ENCODE measurements at places on chromosomes 2 and 18.

DNA sequence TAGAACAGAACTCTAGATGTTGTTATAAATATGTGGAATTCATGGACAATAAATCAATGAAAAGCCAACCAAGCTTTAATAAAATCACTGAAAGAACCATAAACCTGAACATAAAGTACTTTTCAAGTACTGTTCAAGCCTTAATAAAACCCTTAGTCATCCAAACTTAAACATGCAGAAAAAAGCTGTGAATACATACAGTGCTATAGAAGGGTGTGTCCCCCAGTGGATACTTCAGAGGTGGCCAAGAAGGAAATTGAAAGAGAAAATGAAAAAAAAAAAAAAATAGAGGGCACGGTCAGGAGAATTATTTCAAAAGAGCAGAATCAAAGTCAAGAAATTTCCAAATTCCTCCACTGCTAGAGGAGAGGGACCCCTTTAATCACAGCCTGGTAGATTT lies 141.1 kb downstream of the SP100 start:
- DNase-seq: no peak

- no peak for DNase-seq
Observed at GRCh38 chr2:11891671-11892440, 145.4 kb downstream of the LPIN1 start.

GRCh38 chr2:239162141-239162821 lies 238.5 kb downstream of the HDAC4 start:
- DNase-seq: no peak

- no peak for DNase-seq
Observed at GRCh38 chr18:58095655-58096054, 51.6 kb downstream of the NEDD4L start.

DNA sequence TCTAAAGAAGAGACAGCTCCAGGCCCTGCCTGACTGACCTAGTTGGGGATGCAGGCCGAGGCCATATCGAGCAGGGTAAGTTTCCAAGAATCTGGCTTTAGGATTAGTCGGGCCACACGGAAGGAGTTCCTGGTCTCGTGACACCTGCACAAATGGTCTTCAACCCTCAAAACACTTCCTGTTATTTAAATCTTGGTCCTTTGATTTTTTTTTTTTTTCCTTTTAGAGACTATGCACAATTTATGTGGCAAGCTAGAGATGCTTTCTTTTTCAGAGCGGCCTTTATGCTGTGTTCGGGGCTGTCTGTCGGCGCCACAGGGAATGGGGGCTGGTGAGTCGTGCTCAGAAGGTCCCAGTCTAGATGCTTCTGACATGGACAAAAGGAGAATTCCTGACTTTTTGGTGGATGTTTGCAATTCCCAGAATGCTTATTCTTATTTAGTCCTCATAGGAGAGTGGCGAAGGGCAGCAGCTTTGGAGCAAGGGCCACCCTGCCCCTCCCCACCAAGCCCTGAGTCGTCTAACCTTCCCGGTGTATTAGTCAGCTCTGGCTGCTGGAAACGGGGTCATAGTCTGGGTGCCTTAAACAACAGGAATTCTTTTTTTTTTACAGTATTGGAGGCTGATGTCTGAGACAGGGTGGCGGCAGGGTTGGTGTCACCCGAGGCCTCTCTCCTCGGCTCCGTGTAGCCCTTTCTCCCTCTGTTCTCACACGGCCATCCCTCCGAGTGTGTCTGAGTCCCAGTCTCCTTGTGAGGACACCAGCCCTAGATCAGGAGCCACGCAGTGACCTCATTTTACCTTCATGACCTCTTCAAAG lies 27.4 kb downstream of the HPCAL1 start:
- no peak for DNase-seq

- DNase-seq: peak; percentile 8
Observed at GRCh38 chr18:44895176-44895798, 214.6 kb downstream of the SETBP1 start.

- no peak for DNase-seq
Observed at GRCh38 chr18:25534401-25534800, 182.4 kb upstream of the ZNF521 start.

DNA sequence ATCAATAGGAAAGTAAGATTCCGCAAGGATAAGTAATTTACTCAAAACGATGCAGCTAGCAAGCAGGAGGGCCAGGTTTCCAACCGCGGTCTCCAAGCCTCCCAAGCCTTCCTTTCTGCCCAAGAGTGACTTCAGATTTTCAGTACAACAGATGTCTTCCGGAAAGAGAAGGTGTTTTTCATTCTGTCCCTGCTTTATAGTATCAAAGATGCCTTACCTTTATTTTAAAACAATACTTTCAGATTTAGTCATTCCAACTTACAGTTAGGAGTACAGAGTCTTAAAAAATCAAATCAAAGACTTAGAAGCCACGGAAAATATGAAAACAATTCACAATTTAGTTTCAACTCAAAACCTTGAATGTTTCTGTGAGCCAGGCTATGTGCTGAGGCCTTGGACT lies 43.6 kb downstream of the CYB5A start:
- DNase-seq: no peak

GRCh38 chr2:24725956-24726355 lies 67.2 kb downstream of the PTRHD1 start:
- no peak for DNase-seq

GRCh38 chr2:147108548-147108947 lies 736.3 kb upstream of the ACVR2A start:
- no peak for DNase-seq

DNA sequence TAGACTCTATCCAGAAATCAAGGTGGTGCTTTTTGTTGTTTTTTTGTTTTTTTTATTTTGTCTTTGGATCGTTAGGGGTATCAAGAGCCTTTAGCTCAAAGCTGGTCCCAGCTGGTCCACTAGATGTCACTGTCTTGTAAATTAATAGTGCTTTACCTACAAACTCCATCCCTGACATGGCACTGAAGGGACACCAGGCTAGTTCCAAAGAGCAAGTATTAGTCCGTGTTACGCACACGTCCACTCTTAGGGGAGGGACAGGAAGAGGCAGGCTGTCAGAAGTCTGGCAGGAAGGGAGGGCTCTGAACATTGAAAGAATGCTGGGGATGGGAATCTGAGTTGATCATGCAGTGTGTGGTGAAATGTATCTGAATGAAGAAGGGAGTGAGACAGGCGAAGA lies 85.9 kb upstream of the CCBE1 start:
- DNase-seq: no peak

DNA sequence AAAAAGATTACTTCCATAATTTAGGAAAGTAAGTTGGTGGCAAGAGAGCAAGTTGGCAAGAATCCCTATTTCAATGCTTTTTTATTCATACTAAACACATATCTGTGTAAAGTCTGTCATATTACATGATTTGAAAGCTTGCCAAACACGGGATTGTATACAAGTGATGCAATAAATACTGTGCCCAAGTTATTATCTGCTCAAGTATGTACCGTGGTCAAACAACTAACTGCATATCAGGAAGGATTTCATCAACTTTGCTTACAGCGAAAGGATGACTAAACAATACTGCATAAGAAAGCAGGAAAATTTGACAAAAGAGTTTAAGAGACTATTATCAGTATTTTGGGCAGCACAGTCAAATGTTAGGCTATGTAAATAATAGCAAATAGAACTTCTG lies 69.6 kb upstream of the SCN1A start:
- no peak for DNase-seq

- no peak for DNase-seq
Observed at GRCh38 chr2:164009756-164010337, 274.0 kb upstream of the FIGN start.

DNA sequence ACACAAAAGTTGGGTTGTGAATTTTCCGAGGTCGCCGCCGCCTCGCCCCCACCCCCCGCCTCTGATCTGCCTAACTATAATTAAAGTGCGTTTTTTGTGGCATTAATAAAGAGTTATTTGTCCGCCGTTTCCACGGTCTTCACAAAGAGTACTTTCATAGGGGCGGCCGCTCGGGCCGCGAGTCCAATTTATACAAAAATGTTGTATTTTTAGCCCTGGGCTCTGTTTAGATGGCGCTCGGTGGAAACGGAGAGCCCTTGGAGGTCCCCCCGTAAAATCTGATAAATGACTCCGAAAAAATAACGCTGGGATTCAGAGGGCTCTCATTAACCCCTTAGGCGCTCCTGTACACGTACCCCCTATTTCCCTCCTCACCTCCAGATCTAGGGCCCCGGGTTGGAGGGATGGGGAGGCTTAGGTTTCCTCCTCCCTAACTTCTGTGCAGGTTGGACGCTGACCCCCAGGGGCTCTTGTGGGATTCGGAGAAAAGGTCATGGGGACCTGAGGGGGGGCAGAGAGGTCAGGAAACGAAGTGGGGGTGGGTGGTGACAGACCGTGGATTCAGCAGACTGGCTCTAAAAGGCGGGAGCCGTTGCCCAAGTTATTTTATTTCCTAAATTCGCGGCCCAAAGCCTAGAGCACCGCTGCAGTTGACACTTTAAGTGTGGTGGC lies 1.9 kb downstream of the CYP26B1 start:
- DNase-seq: no peak

DNA sequence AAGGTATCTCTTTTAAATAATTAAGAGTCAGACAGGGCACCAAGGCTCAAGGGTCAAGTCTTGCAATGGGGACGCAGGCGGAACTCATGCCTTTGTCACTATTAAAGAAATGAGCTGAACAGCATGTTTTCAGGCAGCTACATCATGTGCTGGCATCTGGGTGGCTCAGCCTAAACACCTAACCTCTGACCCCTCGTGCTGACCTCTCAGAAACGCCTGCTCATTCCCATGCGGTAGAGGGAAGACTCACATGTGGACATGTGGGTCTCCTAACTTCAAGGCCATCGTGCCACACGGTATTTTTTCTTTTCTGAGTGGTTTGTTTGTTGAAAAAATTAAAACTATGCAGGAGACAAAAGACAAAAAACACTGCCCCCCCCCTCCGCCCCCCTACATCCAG lies 31.3 kb downstream of the CYP27C1 start:
- DNase-seq: no peak

Measured in activated T-helper 9 cell treated with anti-CD3 and anti-CD28 coated beads, Interleukin-2, amount 50 U/mL, for 16 hours (primary cell).